ENCODE measurements at places on chromosomes 16 and 17. TPM values are rescaled to one million over a fixed set of nuclear protein-coding genes. Genes with fewer than 3 reads are reported as not detected.

TNFSF13 gene
- polyA plus RNA-seq, result 3.8 TPM

DHRS7C gene
- 88.9 TPM for polyA plus RNA-seq

FAM171A2 gene
- polyA plus RNA-seq, result 55.3 TPM

TPSAB1 gene
- polyA plus RNA-seq, result 0.53 TPM

AMZ2 gene
- 59.0 TPM for polyA plus RNA-seq

TMEM235 gene
- not detected for polyA plus RNA-seq

DPEP1 gene
- polyA plus RNA-seq, result 0.35 TPM

EVPLL gene
- polyA plus RNA-seq, result not detected

ARL17A gene
- polyA plus RNA-seq, result 11.9 TPM

KRT27 gene
- polyA plus RNA-seq, result not detected

Measured in muscle of leg (tissue), 16 donors.